ENCODE measurements at places on chromosomes 3 and 15.

- DNase-seq: no peak
Observed at GRCh38 chr15:65963911-65964482, 94.7 kb downstream of the RAB11A start.

DNA sequence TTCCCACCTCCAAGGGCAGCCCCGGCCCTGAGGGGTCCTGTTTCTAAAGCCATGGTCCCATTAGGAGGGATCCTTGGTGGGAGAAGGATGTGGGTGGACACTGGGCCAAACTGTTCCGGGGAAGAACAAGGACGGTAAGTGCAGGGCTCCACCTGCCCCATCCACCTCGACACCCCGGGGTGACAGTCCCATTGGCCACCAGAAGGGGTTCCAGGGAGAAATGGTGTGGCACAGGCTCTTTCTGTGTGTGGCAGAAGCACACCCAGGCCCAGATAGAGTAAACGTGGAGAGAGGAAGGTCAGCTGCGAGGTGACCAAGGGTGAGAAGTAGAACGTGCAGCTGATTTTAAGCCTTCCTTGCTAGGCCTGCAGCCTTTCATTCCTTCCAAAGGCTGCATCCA lies 12.0 kb downstream of the TKT start:
- no peak for DNase-seq

DNA sequence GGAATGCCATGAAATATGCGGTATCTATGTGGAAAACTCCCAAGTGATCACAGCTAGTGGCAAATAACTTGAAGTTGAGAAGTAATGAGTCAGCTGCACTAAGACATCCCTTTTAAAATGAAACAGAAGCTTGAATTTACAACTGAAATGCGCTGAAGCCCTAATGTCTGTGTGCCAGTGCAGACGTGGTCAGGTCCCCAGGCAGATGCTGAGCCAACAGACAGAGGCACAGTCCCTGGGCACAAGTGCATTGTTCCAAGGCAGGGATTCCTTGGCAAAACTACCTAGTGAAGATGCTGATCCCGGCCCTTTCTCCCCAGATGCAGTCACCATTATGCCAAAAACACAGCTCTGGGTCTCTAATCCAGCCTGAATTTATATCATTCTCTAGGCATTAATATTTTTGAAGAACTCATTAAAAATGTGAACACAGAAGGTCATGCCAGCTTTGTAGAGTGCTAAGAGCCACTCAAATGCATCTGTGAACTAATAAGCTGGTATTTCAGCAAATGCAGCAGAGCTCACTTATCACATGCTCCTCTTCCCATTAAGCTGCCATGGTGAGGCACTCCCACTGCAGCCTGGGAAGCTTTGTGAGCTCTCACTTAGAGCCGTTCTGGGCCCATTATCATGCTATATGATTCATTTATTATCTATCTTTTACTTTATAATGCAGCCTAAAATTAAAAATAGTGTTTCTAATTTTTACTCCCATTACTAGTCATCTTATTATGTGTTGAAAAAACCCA lies 200.1 kb downstream of the GABRB3 start:
- no peak for DNase-seq

DNA sequence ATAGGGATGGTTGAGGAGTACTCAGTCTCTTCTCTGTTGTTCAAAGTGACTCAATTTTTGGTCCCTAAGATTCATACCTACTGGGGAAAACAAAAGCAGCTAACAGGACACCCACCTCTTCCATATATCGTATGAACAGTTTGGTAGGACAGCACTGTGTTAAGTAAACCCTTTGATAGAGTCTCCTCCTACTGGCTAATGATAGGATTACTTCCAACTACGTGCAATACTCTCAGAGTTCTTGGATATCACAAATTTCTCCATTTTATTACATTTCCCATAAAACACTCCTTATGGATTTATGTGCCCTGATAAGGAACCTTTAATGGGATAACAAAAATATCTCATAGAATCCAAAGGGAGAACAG lies 200.2 kb upstream of the GOLGA6L4 start:
- no peak for DNase-seq

DNA sequence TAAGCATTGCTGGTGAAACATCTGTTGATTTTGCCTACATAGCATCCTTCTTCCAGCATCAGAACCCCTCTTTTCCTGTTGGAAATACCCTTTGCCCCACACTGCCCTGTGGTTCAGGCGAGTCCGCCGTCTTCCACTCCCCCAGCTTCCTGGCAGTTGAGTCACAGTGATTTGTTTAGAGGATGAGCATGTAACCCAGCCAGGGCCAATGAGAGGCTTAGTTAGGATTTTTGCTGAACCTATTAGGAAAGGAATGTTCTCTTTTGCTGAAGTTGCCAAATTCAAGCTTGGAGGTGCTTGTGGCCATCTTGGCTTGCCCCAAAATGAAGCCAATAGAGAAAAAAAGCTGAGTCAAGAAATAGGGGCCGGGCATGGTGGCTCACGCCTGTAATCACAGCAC lies 19.0 kb upstream of the MEX3B start:
- DNase-seq: no peak

DNA sequence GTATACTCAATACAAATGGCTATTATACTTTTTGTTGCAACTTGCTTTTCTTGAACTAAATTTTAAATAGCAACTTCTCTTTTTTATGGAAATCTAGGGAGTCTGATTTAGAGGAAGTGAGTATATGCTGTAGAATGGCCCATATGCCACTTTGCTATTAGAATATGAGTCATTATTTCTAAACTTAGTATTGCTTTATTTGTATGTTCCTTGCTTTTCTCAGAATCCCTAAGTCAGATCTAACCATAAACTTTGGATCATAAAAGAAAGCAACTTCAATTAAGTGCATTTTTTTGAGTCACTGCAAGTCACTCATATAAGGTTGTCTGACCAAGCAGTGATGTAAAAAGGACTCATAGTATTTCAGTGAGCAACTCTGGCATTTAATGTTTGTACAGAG lies 17.5 kb upstream of the SPTSSB start:
- no peak for DNase-seq

DNA sequence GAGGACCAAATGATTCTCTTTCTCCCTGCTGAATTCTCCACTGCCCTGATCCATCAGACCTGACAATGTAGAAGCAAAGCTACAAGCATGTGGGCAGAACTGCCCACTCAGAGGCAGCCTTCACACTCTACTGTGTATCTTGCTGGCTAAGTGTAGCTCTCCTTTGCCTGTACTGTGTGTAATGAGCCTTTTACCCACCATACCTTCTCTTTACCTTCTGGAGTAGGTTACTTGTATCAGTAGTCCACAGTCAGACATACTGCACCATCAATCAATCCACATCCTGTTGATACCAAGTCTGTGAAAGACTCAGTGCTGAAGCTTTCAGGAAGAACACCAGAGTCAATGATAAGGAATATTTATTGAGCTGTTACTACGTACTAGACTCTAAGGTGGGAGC lies 440.7 kb upstream of the ARHGEF26 start:
- DNase-seq: no peak

- no peak for DNase-seq
Observed at GRCh38 chr3:193599393-193599792, 6.4 kb downstream of the OPA1 start.

DNA sequence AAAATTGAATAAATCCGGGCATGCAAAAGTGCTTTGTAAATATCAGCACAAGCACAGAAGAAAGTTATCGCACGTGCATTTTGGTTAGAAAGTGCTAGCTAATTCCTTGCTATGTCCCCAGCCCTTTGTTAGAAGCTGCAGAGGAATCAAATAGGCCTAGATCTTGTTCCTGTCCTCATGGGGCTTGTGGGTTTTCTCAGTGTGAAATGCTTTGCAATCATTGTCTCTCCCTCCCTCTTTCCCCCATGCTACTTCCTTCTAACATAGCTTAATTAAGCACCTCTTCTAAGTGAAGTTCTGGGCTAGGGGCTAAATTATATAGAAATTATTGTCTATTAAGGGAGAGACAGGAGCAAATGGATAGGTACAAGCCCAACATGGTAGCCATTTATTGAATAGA lies 271.7 kb downstream of the RPLP1 start:
- DNase-seq: no peak

DNA sequence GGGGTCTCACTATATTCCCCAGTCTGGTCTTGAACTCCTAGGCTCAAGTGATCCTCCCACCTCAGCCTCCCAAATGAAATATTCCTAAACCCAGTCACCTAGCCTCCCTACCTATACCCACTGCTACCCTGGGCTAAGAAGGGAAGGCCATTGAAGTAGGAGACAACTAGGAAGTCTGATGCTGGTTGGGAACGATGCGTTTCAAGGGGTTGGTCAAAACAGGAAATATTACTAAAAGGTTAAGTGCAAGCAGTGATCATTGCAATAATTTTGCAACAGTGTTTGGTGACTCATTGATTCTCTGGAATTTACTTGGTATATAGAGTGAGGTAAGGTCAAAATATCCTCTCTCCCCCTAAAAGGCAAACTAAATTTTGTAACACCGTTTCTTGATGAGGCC lies 4.6 kb upstream of the UQCRC1 start:
- DNase-seq: no peak

- DNase-seq: no peak
Observed at GRCh38 chr3:156509189-156510174, 45.4 kb downstream of the SSR3 start.

DNA sequence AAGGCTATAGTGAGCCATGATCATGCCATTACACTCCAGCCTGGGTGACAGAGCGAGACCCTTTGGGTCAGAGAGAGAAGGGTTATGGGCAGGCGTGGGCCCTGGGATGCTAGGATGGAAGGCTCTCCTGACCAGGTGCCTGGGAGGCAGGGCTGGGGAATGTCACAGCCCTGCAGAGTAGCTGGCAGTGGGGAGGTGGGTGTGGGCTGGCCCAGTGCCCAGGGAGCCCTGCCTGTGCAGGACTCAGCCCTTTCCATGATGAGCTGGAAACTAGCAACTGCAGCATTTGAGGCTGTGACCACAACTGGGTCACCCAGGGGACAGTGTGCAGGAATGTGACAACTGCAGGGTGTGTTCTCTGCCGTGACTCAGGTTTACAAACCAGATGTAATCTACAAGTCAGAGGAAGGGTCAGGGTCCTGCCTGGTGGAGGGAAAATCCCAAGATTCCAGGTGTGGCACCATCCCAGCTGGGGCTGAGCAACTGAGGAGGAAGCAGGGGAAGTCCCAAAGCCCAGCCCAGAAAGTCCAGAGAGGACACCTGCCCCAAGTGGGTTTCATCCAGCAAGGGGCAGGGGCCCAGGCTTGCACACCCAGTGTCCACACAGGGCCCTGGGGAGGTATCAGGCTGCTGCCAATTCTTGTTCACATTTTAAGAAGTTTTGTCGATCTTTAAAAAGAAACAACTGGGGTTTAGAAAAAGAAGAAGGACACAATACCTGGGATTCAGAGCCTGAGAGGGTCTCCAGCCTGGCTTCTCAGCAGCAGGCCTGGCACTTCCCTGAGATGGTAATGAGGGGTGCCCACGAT lies 45.5 kb downstream of the SLC28A1 start:
- no peak for DNase-seq

DNA sequence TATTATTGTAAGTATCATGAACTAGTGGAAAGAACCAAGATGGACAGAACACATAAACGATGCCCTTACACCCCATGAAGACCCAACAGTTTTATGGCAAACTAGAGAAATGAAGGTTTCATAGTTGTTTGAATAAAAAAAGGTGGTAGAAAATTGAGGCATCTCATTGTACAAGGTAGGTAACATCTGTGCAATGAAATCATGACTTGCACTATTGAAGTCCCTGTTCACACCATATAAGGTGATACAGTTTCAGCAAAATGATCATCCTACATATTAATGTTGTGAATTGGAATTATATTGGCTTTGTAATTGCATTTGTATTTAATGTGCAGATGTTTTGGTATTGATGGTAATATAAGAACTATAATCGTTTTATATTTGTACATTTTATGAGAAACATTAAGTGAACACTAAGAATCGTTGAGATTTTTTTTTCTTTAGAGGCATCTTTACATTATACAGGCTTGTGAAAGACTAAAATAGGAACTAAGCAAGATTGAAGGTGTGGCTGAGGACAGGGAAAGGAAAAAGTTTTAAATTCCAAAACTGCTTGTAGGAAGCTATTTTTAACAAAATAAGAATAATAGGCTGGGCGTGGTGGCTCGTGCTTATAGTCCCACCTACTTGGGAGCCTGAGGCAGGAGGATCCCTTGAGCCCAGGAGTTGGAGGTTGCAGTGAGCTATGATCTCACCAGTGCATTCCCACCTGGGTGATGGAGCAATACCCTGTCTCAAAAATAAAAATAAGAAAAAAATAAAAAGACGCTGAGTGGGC lies 48.5 kb downstream of the CGNL1 start:
- no peak for DNase-seq

- no peak for DNase-seq
Observed at GRCh38 chr3:195086885-195087284, 184.1 kb downstream of the XXYLT1 start.
